ENCODE measurements at places on chromosomes 16 and 17. TPM values are rescaled to one million over a fixed set of nuclear protein-coding genes. Genes with fewer than 3 reads are reported as not detected.

Gene C17orf78
- not detected for total RNA-seq

Gene USP22
- total RNA-seq: 149 TPM

Gene DHRS7C
- not detected for total RNA-seq

Gene DHX8
- 81.0 TPM for total RNA-seq

Gene SLC6A4
- total RNA-seq: not detected

Gene EPN2
- total RNA-seq: 6.5 TPM

Gene HOXB3
- total RNA-seq: 7.2 TPM

Gene SLC9A5
- 2.7 TPM for total RNA-seq

Gene CLEC10A
- total RNA-seq: 0.93 TPM

DNA sequence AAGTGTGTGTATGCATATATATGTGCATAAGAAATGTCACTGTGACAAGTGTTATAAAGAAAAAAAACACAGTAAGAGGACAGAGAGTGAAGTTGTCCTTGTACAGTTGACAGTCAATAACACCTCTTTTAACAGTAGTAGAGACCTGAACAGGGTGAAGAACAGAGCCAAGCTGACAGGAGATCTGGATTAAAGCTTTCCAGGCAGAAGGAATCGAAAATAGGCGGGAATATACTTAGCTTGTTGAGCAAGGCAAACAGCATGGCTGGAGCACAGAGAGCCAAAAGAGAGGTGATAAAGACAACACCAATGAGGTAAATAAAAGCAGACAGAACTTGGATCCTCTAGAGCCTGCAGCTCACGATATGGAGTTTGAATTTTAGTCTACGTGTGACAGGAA, 64.8 kb downstream of the KANSL1 start:
- DNase-seq: no peak

GRCh38 chr17:80883831-80884735, 107.6 kb upstream of the CHMP6 start:
- peak; percentile 53 for DNase-seq

DNA sequence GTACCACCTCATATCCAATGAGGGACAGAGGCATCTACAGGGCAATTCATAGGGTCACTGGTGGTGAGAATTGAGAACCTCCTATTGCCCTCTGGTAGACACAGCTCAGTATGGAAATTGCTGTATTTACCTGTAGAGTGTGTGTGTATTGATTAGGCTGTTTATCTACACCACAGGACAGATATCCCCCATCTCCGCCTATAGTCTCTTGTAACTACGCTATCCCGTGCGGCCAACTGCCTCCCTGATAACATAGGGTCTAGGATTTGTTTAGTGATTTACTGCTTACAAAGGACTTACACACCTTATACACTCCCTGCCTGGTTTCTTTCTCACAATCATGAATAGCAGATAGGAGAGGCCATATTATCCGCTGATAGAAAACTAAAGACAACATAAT, 1.7 kb upstream of the STAT3 start:
- no peak for DNase-seq

DNA sequence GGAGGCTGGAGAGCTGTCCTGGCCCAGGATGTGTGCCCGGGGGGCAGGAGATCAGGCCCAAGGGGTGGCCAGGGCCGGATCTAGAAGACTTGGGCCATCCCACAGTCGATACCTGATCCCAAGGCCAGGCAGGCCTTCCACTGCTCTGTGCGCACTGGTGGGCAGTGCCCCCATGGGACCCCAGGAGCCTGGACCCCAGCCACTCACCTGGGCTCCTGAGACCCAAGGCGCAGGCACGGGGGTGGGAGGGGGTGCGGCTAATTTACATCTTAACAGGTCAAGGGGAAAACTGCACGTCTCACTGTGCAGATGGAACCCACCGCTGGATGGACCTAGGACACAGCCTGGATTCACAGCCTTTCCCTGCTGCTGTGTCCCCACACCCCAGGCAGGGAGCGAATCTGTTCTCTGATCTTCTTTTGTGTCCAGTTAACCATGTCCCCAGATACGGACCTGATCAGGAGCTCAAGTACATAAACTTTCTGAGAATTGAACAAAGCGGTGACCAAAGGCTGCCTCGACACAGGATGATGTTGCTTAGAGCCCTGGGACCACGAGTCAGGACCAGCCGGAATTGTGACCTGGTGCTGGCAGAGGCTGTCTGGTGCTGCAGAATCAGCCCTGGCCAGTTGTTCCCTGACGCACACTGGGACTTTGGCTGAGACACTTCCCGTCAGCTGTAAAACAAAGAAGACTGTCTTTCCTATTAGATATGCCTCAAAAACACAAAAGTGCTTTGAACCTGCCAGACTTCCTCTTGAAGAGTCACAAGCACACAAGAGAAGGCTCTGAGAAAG, 60.6 kb downstream of the TNFRSF13B start:
- DNase-seq: no peak

GRCh38 chr16:81888520-81889394, 109.7 kb downstream of the PLCG2 start:
- DNase-seq: no peak

DNA sequence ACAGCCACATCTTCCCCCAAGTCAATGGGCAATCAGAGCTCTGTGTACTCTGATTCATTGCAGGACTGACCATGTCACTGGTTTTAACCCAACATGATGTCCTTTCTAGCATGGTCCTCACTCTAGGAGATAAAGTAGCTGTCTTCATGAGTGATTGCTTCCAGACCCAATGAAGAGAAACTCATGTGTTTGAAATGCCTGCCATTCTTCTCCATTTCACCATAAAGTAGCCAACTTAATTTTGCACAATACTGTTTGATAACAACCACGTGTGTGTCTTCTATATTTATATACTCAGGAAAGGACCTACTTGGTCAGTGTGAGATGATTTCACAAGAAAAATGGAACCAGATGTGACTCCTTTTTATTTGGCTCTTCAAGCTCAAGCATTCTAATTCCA, 172.5 kb downstream of the AXIN2 start:
- no peak for DNase-seq

DNA sequence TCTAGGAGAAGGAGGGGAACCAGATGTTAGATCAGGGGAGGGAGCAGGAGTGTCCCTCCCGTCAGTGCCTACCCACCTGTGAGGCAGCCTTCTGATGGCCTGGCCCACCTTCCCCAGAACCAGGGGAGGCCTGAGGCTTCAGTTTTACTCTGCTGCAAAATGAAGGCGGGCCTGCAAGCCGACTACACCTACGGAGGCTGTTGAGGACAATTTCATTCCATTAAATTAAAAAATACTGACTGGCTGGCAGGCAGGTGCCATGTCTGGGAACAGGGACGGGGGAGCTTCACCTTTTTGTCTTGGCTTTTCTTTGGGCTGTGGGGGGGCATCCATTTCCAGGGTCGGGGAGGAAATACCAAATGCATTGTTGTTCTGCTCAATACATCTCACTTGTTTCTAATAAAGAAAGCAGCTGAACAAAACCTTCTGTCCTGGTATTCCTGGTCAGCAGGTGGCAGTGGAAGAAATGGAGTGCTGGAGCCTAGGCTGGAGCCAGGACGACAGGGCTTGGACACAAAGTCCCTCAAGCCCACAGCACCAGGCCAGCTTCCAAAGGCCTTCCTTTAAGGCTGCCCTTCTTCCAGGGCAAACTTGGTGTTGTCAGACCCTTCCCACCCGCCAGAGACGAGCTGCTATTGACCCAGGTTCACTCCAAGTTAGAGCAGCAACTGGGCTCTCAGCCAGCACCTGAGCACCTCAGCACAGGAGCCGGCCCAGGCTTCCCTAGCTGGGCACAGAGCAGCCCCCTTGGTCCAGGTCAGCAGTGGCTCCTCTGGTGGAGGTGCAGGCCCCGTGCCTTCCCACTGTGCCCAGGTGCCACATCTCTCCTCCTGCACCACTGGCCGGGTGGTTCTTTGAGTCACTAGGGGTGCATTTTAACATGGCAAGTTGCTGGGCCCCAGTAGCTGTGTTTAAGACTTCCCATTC, 23.5 kb downstream of the PLCD3 start:
- DNase-seq: no peak

DNA sequence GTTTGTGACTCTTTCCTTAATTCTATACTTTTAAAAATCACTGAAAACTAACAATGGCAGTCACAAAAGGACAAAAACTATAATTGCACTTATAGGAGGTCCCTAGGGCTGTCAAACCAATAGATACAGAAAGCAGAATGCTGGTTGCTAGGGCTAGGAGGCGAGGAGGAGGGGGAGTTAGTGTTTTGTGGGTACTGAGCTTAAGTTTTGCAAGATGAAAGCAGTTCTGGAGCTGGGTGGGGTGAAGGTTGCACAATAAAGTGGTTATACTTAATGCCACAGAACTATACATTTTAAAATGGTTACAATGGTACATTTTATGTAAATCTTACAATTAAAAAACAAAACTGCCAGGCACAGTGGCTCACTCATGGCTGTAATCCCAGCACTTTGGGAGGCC, 27.3 kb downstream of the NUBP1 start:
- DNase-seq: peak; percentile 28

DNA sequence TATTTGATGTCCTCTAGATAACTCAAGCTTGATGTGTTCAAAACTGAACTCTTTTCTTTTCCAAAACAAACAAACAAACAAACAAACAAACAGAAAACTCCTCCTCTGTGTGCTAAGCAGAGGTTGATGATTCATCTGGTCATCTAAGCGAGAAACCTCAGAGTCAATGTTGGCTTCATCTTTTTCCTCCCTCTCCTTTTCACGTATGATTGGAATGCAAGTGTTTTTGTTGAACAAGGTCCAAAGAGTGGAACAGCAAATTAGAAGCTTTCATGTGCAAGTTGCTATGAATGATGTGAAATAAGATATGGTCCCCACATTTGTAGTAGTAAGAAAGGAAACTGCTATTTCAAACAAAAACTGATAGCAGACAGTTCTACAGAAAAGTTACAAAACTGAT, 52.5 kb downstream of the TBX4 start:
- DNase-seq: no peak

DNA sequence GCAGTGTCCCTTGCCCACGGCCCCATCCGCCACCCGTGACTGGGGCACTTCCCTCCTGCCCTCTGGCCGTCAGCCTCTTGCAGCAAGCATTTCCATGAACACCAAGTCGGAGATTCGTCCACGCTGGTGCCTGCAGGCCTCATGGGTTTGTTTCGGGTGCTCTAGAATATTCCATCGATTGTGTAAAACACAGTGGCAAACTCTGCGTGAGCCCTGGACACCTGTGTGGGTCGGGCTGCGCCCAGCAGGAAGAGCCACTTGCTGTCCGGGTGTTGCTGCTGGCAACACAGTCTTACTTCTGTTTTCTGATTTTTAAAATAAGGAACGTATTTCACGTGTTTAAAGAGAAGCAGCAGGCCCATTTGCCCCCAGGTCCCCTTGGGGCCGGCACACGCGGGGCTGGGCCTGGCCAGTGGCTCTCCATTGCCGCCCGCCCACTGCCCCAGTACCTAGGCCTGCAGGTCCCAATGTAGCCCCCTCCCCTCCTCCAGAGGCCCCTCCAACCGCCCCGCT, 10.0 kb downstream of the CYBC1 start:
- no peak for DNase-seq

DNA sequence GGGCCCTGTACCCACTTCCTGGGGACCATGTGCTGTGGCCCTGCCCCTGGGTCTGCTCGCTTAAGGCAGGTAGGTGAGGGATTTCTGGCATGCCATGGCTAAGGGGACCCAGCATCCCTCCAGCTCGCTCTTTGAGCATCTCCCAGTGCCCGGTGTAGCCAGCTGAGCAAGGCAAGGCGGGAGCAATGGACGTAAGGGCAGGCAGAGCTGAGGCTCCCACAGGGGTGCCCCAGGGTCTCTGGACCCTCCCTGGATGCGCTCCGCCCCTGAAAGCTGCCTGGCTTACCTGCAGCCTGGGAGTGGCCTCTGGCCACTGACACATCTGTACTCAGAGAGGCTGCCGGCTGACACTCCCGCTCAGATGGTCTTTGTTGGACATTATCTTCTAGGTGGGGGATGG, 189.9 kb downstream of the IRF8 start:
- DNase-seq: no peak

- no peak for DNase-seq
These were observed 13.7 kb upstream of the CDIPT start for GRCh38 chr16:29876594-29877249.

- no peak for DNase-seq
These were observed 34.8 kb downstream of the FAM20A start for GRCh38 chr17:68566442-68566738.

- no peak for DNase-seq
These were observed 142.4 kb downstream of the CYLD start for GRCh38 chr16:50884066-50884860.

DNA sequence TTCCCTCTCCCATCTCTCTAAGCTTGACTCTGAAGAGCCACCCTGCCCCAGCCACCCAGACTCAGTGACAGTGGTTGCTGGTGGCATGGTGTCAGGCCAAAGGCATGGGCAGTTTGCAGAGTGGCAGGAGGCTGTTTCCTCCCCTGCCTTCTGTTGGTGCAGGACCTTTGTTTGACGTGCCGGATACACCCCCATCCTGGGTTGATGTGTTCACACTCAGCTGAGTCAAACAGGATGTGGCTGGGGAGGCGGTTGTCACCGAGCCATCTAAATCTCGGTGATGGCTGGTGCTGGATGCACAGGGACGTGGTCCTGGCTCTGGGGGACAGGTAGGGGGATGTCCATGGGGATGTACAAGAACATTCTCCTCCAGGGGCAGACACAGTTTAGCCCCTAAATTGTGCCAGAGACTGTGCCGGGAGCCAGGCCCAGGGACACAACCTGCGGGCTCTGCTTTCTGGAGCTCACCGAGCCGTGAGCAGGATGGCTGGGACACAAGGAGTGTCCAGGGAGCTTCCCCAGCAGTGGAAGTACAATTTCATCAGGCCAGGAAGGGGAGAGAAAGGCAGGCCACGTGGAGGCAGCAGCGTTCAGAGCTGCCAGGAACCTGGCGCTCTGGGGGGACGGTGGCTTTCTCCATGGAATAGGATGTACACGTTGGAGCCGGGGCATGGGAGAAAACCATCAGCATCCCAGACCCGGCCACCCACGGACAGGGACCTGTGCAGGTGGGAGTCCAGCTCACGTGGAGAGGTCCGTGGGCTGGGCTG, 264.2 kb downstream of the SEC14L1 start:
- peak; percentile 48 for DNase-seq

GRCh38 chr16:1102333-1102700, 6.3 kb upstream of the C1QTNF8 start:
- no peak for DNase-seq

- no peak for DNase-seq
These were observed 24.6 kb upstream of the TNRC6C start for GRCh38 chr17:77933777-77934398.
